ENCODE measurements at places on chromosomes 2 and 18. TPM values are rescaled to one million over a fixed set of nuclear protein-coding genes. Genes with fewer than 3 reads are reported as not detected.

GALNT14 gene
- total RNA-seq, result not detected

ATP8B1 gene
- total RNA-seq, result 8.2 TPM

CTAGE1 gene
- total RNA-seq, result not detected

ZNG1B gene
- total RNA-seq, result 36.7 TPM

POTEF gene
- not detected for total RNA-seq

TMEM200C gene
- 0.55 TPM for total RNA-seq

RND3 gene
- 28.9 TPM for total RNA-seq

SLC5A6 gene
- total RNA-seq, result 15.5 TPM

ZAP70 gene
- total RNA-seq, result 4.3 TPM

POTEC gene
- not detected for total RNA-seq

SCN7A gene
- total RNA-seq, result 117 TPM

SERPINB13 gene
- total RNA-seq, result not detected

GIGYF2 gene
- total RNA-seq, result 79.5 TPM

IL36B gene
- not detected for total RNA-seq

SALL3 gene
- not detected for total RNA-seq

GGCX gene
- 14.9 TPM for total RNA-seq

RSAD2 gene
- total RNA-seq, result 10.2 TPM

MRPL30 gene
- total RNA-seq, result 36.4 TPM

SCN1A gene
- under 0.01 TPM for total RNA-seq

GPR39 gene
- 0.66 TPM for total RNA-seq

NEB gene
- 0.49 TPM for total RNA-seq

ITGB6 gene
- total RNA-seq, result not detected

TMEFF2 gene
- 0.28 TPM for total RNA-seq

PLB1 gene
- 18.3 TPM for total RNA-seq

RAB17 gene
- 0.33 TPM for total RNA-seq

ALPG gene
- not detected for total RNA-seq

IL1R2 gene
- total RNA-seq, result 7.1 TPM

ZSWIM2 gene
- not detected for total RNA-seq

ANKRD36 gene
- 31.7 TPM for total RNA-seq

RBKS gene
- total RNA-seq, result 2.0 TPM

CNGA3 gene
- 3.6 TPM for total RNA-seq

SERPINB4 gene
- total RNA-seq, result not detected

HYCC2 gene
- total RNA-seq, result 20.2 TPM

SNRNP27 gene
- total RNA-seq, result 52.7 TPM

SLC14A1 gene
- total RNA-seq, result 1.3 TPM

HOXD13 gene
- total RNA-seq, result 34.7 TPM

CFAP65 gene
- not detected for total RNA-seq

LIMS3 gene
- 7.2 TPM for total RNA-seq

NEU2 gene
- total RNA-seq, result not detected

CYP27C1 gene
- 0.27 TPM for total RNA-seq

ZNF521 gene
- 12.0 TPM for total RNA-seq

AGXT gene
- total RNA-seq, result not detected

C1GALT1C1L gene
- total RNA-seq, result 2.7 TPM

FBLN7 gene
- 0.99 TPM for total RNA-seq

NBEAL1 gene
- 22.7 TPM for total RNA-seq

FNDC4 gene
- total RNA-seq, result 6.8 TPM

FAM110C gene
- not detected for total RNA-seq

CROCC2 gene
- not detected for total RNA-seq

CHRNA1 gene
- total RNA-seq, result not detected

RUFY4 gene
- not detected for total RNA-seq

VSNL1 gene
- total RNA-seq, result 0.36 TPM

GULP1 gene
- 50.9 TPM for total RNA-seq

MAB21L4 gene
- not detected for total RNA-seq

EMILIN2 gene
- total RNA-seq, result 12.0 TPM

EFHD1 gene
- 5.7 TPM for total RNA-seq

ZNF385B gene
- total RNA-seq, result 5.6 TPM

VIL1 gene
- total RNA-seq, result 0.71 TPM

EXOC6B gene
- 38.0 TPM for total RNA-seq

CYP1B1 gene
- total RNA-seq, result 12.6 TPM
